NCI-H1105 (cell line): ENCODE measurements at places on chromosomes 3 and 15.
A peak's percentile ranks its signal among the peaks of the same experiment; 100 is the strongest.

GRCh38 chr15:41861736-41862356, 23.2 kb downstream of the PLA2G4B start:
- DNase-seq = no peak

- no peak for DNase-seq
Measured at GRCh38 chr3:12780751-12781150, 15.7 kb upstream of the CAND2 start.

- DNase-seq = no peak
Measured at GRCh38 chr3:18224426-18224825, 200.7 kb downstream of the SATB1 start.

DNA sequence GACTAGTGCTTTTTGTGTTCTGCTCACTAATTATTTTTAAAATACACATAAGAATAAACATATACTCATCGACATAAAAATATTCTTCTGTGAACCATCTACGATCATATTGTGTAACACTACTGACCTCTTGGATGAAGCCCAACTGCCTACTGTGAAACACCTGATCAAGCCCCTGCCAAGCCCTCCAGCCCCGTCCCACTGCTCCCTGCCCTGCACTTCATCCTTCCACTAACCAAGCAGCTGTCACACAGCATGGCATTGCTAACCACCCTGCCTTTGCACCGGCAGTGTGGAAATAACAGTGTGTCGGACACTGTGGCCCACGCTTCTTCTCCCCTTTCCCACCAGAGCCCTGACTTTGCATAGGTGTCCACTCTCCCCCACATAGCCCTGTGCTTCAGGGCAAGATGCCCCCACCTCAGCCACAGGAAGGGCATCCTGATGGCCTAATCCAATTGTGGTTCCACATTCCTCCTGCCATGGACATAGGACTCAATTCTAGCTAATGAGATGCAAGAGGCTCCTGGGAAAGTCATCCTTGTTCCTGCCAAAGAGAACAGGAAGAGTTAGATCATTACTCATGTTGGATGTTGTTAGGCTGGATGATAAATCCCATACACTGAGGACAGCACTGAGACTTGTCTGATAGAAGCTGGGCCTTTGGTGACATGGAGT, 35.0 kb upstream of the ARID3B start:
- DNase-seq = no peak

- DNase-seq = no peak
Measured at GRCh38 chr15:35470441-35470840, 75.5 kb downstream of the DPH6 start.

DNA sequence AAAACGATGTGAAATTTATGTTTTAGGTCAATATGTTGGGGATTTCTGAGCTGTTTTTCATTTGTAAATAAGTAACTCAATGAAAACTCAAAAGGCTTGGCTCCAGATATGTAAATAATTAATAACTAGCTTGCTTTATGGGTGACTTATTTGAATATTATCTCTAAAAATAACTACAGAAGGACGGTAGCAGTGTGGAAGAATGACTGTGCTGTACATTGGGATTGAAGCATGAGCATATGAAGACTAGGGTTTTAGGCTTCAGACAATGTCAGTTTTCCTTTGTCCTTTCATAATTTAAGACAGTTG, 343.9 kb downstream of the GRM7 start:
- no peak for DNase-seq

DNA sequence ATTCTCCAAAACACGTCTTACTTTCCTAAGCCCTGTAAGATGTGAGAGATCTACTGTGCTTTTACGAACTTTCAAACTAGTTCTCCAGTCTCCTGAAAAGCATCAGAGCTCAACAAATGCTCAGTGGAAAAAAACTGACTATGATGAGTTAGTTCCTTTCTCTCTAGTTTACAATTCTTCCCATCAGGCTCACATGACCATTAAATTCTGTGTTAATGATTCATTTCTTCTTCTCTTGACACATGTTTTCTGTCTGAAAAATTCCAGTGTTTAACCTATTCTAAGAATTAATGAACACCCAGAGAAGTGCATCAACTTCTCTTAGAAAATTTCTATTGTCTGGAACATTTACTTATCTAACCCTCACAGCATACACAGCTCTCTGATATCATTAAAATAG, 844.3 kb downstream of the SI start:
- no peak for DNase-seq

DNA sequence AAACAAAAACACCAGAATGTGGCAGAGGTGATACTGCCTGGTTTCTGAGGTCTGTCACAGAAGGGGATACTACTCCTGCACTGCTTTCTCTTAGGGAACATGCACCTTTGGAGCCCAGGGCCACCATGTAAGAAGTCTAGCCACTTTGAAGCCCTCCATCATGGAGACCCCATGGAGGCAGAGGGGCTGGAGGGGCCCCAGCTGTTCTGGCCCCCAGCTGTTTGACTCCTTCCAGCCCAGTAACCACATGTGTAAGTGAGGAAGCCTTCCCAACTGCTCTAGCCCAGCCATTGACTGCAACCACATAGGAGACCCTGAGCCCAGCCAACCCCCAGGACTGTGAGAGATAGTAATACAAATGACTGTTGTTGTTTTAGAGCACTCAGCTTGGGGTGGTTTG, 9.0 kb upstream of the IGDCC4 start:
- no peak for DNase-seq

DNA sequence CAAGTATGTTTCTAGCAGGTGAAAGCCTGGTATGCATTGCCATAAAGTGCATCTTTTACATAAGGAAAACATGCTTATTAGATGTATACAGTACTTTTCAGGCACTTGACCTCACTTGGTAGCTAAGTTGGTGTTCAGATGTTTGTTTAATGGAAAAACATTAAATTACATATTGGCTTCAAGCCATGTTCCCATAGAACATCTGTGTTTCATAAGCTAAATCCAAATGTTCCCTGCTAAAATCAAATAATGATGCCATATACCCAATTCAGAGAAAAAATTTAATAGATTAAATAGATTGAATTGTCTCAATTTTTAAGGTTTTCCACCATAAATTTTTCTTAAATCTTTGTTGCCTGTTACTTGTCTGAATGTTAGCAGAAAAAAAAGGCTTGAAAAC, 19.1 kb upstream of the RPL22L1 start:
- DNase-seq = peak; percentile 41

GRCh38 chr3:159828542-159828943, 160.1 kb upstream of the IL12A start:
- peak; percentile 86 for DNase-seq

GRCh38 chr3:157319672-157320071, 117.0 kb upstream of the PTX3 start:
- DNase-seq = no peak

GRCh38 chr3:123098426-123099330, 31.9 kb downstream of the PDIA5 start:
- no peak for DNase-seq

DNA sequence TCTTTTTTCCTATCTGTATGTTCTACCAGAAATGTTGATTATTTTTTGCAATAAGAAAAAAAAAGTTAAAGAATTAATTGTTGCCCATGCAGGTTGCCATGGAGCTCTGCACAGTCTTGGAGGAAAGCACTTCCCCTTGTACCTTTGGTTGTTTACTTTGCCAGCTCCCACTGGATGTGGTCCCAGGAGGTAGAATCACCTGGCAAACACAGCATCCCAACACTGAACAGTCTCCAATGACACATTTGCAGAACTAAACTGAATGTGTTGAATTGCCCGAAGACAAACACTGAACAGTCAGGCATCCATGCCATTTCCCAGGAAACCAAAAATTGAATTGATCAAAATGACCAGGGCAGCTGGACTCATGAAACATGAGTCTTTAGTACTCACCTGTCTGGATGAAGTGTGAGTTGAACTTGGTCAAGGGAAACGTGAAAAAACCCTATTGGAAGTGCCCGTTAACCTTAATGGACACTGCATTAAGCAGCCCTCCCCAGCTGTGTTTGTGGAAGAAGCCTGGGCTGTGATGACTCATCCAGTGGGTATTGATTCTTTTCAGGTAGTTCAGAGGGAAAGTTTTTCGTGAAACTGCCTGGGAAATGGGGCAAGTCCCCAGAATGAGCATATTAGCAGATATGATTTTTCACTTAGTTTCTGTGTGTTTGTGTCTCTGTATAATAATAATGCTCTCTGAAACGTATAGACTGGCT, 284.7 kb upstream of the STT3B start:
- no peak for DNase-seq

DNA sequence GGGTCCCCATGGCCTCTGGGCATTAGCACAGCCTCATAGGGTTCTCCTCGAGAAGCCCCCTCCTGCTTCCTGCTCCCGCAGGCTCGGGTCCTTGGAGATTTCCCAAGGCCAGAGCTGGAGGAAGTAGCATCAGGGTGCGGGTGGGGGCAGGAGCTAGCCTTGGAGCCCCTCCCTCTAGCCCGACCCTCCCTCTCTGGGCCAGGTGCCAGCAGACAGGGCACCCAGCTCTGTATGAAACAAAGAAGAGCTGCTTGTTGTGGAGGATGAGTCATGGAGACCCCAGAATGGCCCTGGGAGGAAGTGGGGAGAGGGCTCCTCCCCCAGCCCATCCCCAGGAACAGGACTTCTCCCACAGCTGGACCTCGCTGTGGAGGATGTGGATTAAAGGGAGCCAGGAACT, 29.2 kb downstream of the EPHB3 start:
- no peak for DNase-seq

- no peak for DNase-seq
Measured at GRCh38 chr3:11430624-11431023, 158.4 kb downstream of the ATG7 start.

DNA sequence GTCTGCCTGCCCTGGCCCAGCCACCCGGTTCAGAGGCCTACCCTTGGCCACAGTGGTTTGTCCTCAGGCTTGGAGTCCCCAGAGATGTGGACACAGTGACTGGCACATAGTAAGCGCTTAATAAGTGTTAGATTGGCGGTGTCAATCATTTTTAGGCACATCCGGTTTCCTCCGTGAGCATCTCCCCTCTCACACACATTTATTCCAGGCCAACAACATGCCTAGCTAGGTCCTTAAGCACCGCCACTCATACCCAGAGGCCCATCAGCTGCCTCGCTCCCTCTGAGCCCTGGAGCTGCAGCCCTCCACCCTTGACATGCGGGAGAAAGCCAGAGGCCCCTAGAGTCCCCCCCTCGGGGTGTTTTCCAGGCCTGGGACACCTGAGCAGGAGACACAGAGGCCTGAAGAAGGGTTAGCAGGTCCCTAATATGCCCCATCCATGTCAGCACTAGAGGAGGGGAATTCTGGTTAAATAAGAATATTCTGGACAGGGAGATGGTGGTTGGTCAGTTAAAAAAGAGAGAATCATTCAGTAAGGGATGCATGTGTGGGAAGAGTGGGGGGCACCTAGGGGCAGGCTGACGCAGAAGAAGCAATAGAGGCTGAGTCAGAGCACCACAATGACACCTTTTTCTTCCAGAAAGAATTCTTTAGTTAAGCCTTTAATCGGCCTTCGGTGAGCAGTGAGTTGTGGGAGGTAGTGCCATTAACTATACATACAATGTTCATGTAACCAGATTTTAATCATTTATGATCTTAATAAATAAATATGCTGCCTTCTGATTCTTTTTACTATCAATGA, 22.3 kb downstream of the NR2F2 start:
- no peak for DNase-seq

DNA sequence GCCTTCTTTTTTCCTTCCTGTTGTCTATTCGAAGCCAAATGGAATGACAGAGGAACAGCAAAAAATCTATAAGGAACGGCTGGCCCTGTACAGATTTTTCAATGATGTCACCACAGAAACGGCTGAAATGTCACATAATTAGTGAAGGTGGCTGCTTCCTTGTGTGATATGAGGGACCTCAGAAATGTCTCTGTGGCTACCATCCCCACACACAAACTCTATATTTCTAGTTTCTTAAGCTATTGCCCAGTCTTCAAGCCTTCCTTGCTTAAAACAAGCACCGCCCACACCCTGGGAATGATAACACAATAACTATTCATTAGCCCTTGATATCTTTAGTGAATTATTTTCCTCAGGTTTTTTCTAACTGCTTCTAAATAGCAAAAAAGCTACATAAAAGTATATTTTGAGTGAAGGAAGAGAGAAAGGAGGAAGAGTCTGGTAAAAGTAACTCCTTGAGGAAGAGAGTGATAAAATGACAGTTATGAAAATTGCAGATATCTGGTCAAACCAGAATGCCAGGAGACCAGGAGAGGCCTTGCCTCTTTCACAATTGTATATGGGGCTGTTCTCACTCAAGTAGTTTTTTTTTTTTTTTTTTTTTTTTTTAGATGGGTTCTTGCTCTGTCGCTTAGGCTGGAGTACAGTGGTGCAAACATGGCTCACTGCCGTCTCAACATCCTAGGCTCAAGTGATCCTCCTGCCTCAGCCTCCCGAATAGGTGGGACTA, 38.7 kb downstream of the FMN1 start:
- DNase-seq = no peak

DNA sequence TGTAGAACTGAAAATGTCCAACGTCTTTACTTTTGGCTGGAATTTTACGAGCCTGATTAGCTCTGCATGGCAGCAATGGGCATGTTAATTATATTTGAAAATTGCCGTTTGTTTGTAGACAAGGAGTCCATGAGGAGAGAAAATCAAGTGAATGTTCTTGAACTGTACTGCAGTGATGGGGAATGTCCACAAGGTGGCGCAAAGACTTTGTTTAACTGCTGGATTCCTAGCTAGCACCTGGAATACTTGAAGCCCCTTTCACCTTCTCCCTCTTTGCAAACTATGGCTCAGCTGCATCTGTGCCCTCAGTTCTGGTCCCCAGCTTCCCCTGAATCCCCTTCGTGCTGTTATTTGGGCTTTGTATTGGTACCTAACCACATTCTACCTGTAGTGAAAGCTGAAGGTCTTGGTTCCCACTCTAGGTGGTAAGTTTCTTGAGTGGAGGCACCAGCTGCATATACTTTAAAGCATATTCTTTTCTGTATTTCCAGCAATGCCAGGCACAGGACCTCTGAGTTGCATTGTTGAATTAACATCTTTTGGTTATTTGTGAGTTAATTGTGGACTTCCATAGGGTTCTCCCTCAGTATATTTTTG, 25.3 kb downstream of the EXOG start:
- peak; percentile 28 for DNase-seq

DNA sequence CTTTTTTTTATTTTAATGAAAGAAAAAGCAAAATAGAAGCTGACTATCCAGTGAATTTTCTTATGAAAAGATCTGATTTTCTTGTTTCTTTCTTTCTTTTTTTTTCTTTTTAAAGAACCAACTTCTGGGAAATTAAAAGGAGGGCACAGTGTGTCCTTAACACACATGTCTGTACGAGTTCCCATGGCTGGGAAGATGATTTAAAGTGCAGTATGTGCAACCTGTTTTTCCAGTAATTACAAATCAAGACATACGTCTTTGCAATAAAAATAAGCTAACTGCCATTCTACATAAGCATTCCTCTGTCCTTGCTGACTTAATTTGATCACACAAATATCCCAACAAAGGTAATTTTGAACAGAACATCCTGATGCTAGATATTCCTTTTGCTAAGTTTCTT, 416.1 kb downstream of the ROBO1 start:
- no peak for DNase-seq
